ENCODE measurements at places on chromosomes 3 and 15. TPM values are rescaled to one million over a fixed set of nuclear protein-coding genes. Genes with fewer than 3 reads are reported as not detected.

DNA sequence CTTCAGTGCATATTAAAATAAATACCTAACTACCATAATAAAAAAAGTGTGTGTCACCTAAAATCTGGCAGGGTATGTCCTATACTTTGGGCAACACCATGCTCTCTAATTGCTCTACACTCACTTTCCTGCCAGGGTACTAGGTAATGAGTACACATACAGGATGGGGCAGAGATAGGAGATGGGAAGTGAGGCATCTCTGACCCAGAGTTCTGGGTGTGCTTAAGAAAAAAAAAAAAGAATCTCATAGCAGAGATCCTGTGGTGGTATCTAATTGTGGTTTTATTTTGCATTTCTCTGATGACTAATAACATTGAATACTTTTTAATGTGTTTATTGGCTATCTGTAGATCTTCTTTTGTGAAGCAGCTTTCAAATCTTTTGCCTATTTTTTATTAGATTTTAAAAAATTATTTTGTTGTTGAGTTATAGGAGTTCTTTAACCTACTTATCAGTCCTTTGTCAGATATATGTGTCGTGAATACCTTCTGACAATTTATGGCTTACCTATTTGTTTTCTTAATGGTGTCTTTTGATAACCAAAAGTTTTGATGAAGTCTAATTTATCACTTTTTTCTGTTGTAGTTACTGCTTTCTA, 48.0 kb downstream of the EEFSEC start:
- DNase-seq = no peak

DNA sequence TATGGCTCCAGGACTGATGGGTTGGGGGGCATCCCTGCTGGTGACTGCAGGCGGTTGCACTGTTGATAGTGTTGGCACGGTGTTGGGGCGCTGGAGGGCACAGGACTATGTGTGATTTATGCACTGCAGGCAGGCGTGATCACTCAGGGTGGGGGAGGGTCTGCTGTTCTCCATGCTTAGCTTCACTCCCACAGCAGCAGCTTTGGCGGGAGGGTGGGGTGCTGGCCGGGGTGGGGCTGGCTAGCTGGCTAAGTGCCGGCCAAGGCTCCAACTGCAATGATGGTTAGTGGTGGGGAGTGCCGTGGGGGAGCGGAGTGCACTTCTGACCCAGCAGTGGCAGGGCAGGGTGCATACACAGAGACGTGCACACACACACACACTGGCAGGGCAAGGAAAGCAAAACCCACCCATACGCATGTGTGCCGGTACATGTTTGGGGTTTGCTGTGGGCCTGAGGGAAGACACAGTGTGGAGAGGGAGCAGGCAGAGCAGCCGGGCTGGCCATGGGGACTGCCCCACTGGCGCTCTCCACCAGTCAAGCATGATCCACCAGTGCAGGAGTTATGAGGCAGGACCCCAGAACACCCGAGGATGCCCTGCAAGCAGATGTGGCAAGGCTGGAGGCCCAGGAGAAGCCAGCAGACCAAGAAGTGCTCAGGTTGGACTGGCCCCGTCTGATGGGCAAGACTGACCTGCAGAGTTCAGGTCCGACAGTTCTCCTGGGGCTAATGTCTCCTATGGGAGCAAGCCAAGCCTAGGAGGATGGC, 16.5 kb upstream of the FGF7 start:
- DNase-seq = no peak

DNA sequence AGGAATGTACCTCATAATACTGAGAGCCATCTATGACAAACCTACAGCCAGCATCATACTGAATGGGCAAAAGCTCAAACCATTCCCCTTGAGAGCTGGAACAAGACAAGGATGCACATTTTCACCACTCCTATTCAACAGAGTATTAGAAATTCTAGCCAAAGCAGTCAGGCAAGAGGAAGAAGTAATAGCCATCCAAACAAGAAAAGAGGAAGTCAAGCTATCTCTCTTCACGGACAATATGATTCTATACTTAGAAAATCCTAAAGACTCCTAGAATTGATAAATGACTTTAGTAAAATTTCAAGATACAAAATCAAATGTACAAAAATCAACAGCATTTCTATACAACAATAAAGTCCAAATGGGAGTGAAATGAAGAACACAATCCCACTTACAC, 30.2 kb downstream of the OCA2 start:
- no peak for DNase-seq

- no peak for DNase-seq
Measured at GRCh38 chr3:167736264-167736787, 805 bp downstream of the SERPINI1 start.

DNA sequence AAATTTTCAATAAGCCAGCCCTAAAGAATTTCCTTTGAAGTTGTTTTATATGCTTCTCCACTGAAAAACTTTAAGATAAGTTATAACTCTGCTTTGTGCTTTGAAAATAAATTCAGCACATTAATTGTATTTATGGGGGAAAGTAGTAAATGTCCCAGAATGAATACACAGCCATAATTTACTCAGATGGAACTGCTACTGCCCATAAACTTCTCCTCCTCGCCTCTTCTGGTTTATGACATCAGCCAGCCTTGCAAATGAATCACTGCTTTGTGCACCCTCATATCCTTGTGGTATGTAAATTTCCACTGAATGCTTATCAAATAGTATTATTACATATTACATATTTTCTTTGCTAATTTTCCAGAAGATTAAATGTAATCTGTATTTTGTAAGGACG, 302.0 kb downstream of the DIPK2A start:
- no peak for DNase-seq

DNA sequence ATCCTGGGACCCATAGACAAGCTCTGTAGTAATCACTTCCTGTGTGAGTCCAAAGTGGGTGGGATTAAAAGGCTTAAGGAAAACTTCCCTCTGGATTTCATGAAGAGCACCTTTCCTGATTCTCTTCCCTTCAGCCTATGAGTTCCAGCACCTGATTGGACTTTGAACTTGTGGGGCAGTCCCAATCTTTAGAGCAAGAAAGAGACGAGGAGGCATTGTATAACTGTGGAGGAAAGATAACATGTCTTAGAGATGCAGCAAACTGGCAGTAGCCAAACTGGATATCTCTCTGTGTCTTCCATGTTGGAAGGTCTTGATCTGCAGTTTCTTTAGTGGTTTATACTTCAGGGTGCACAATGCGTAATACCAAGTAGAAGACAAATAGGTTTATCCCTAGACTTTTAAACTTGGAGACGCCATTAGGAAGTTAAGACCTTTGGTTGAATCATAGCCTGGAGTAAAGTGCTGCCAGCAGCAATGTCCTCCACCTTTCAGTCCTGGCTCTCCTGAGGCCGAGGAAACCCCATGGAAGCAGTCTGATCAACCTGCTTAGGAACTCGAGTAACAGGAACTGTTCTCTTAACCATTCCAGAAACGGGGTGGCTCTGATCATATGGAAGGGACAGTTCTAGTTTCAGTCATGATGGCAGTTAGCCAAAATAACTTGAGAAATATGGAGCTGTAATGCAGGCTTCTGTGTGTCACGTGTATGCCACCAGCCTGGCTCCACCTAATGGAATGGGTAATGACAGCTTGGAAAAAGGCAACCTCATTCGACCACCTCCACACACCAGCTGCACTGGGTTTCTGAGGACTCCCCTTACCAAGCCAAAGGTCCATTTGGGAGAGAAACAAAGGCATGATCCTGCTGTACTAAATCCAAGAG, 4.7 kb downstream of the EIF1B start:
- DNase-seq = no peak

DNA sequence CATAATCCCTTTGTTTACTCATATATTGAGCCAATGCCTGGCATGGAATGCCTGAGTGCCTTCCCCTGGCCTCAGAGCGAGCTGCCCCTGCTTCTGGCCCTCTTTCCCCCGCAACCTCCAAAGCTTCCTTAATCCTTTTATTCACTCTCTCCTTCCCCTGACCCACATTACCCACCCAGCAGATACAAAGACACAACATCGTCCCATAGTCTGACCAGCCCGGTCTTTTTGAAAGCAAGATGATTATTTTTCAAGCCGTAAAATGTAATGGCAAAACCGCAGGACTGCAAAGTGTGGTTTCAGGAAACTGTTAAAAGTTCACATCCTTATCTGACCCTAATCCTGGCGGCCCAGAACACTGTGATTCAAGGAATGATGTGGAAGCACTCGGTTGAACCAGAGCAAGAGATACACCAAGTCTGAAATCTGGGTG, 78.4 kb upstream of the LRTM1 start:
- no peak for DNase-seq

DNA sequence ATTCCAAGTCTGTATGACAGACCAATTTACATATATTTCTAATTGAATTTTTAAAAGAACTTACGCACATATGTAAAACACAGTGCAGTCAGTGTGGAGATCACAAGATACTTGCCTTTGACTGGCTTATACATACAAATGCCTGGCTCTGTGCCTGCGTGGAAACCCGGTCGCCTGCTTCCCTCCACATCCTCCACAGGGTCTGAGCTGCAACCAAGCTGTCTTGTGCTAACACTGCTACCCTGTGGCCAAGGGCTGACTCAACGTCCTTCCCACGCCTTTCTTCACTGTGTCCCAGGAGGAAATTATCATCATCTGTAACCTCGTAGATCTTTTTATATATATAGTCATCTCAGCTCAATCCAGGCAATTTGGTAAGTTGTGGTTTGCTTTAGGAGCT, 117.0 kb downstream of the WNT7A start:
- no peak for DNase-seq

SLC28A2 gene
- not detected for total RNA-seq

PRSS50 gene
- total RNA-seq = not detected

MESP2 gene
- total RNA-seq = not detected

ADGRG7 gene
- not detected for total RNA-seq

ALAS1 gene
- 115 TPM for total RNA-seq

GMPS gene
- total RNA-seq = 151 TPM

RAD51 gene
- 67.5 TPM for total RNA-seq
